Ascending aorta (tissue), 2 donors: ENCODE measurements at places on chromosomes 16 and 17. TPM values are rescaled to one million over a fixed set of nuclear protein-coding genes. Genes with fewer than 3 reads are reported as not detected.

RGS11 gene
- total RNA-seq: 32.6 TPM

TPSD1 gene
- 20.8 TPM for total RNA-seq

ASPA gene
- 0.11 TPM for total RNA-seq

CD7 gene
- 6.7 TPM for total RNA-seq

DUSP3 gene
- total RNA-seq: 70.5 TPM

GRCh38 chr16:1325673-1326371 lies 7.6 kb upstream of the BAIAP3 start:
- peaks cover 59% of the 10 kb centered on the region for H3K36me3 ChIP-seq
- DNase-seq: no peak
- no peak overlapping the region for H3K27ac ChIP-seq
- H3K4me3 ChIP-seq: no peak overlapping the region
- H3K4me1 ChIP-seq: no peaks in the 10 kb centered on the region

DNA sequence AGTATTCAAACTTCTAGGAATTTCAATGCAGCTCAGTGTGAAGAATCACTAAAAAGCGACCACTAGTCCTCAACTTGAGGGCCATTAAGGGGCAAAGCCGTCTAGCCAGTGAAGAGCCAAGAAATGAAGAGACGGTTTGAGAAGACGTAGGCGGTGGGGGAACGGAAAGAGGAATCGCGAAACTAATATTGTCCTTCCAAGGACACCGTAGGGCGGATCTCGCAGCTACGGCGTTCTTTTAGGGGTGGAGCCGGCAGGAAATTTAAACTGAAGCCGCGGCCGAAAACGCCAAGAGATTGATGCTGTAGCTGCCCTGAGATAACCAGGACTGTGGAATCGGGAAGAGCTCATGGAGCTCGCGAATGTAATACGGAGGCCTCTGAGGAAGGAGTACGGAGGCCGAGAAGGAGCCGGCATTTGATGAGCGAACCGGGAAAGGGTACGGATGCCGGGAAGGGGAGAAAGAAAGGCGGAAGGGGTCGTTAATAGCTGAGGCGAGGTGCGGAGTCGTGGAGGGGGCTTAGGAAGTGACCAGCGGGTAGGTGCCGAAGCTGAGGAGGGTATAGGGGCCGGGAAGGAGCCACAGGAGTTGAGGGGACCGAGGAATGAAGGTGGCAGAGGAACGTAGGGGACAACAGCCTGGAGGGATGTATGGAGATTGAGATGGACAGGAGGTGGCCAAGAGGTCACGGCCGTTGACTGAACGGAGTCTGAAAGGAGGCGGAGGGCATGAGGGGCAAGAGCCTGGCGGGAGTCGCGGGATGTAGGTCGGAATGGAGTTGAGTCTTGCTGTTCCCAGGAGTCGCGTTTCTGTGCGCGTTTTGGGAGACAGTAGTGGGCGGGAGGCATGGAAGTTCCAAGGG lies at the start of gene DBF4B:
DBF4B (plus strand) TSS at position 265 of the 863 bp plus-strand sequence; CDS start at position 421, 156 bp downstream.
- peak within 1 kb of the TSS; percentile 64 for H3K27ac ChIP-seq
- H3K4me3 ChIP-seq: peak within 1 kb of the TSS; percentile 92
- H3K4me1 ChIP-seq: peaks cover 8% of the 10 kb centered on the region
- no peaks in the 10 kb centered on the region for H3K27me3 ChIP-seq

GRCh38 chr16:88512728-88513696 lies 57.2 kb upstream of the ZC3H18 start:
- H3K36me3 ChIP-seq: no peaks in the 10 kb centered on the region
- no peaks in the 10 kb centered on the region for H3K4me1 ChIP-seq

- H3K27me3 ChIP-seq: no peaks in the 10 kb centered on the region
- H3K27ac ChIP-seq: no peak overlapping the region
- H3K36me3 ChIP-seq: peaks cover 81% of the 10 kb centered on the region
- H3K4me1 ChIP-seq: no peaks in the 10 kb centered on the region
Measured at GRCh38 chr17:82082456-82082855, 15.6 kb downstream of the FASN start.

GRCh38 chr16:79419148-79419547 lies 181.4 kb downstream of the MAF start:
- no peaks in the 10 kb centered on the region for H3K4me1 ChIP-seq
- no peaks in the 10 kb centered on the region for H3K36me3 ChIP-seq
- no peak for DNase-seq
- no peak overlapping the region for H3K27ac ChIP-seq
- no peak overlapping the region for H3K4me3 ChIP-seq

GRCh38 chr17:45127548-45128300 lies 4.6 kb downstream of the PLCD3 start:
- no peaks in the 10 kb centered on the region for H3K36me3 ChIP-seq
- peak overlapping the region; percentile 39 for H3K4me3 ChIP-seq
- H3K27ac ChIP-seq: peak overlapping the region; percentile 95
- peaks cover 14% of the 10 kb centered on the region for H3K4me1 ChIP-seq

- H3K4me3 ChIP-seq: no peak overlapping the region
- no peak overlapping the region for H3K27ac ChIP-seq
- H3K36me3 ChIP-seq: no peaks in the 10 kb centered on the region
- peaks cover 8% of the 10 kb centered on the region for H3K4me1 ChIP-seq
- peaks cover 18% of the 10 kb centered on the region for H3K27me3 ChIP-seq
Measured at GRCh38 chr16:89167425-89167941, 4.1 kb upstream of the CDH15 start.

GRCh38 chr16:81143921-81144471 lies 47.8 kb upstream of the GCSH start:
- no peak for DNase-seq
- no peaks in the 10 kb centered on the region for H3K36me3 ChIP-seq
- H3K27me3 ChIP-seq: no peaks in the 10 kb centered on the region
- H3K27ac ChIP-seq: no peak overlapping the region
- H3K4me1 ChIP-seq: no peaks in the 10 kb centered on the region

- H3K27me3 ChIP-seq: no peaks in the 10 kb centered on the region
- no peak for DNase-seq
- peak overlapping the region; percentile 100 for H3K4me3 ChIP-seq
- no peaks in the 10 kb centered on the region for H3K4me1 ChIP-seq
- no peaks in the 10 kb centered on the region for H3K36me3 ChIP-seq
Measured at GRCh38 chr17:55420067-55420775, 1.4 kb downstream of the MMD start.

- no peak overlapping the region for H3K27ac ChIP-seq
- H3K36me3 ChIP-seq: no peaks in the 10 kb centered on the region
- H3K27me3 ChIP-seq: no peaks in the 10 kb centered on the region
- H3K4me3 ChIP-seq: no peak overlapping the region
- DNase-seq: no peak
Measured at GRCh38 chr17:52696362-52696761, 537.8 kb upstream of the CA10 start.

DNA sequence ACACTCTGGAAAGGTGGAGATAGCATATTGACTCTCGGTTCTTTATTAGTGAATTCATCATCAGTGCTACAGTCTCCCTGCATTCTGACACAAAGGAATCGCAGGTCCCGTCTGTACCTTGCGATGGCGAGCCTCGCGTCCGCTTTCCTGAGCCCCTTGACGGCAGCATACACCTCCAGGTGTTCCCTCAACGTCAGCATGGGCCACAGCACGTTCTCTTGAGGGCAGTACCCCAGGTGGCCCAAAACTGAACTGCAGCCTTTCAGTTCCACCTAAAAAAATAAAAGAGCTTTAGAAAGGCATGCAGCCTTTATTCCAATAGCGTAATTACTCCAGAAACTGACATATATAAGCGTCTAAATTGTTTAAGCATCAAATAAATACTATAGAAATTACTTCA lies 24.2 kb upstream of the ABCA9 start:
- H3K27ac ChIP-seq: no peak overlapping the region
- no peaks in the 10 kb centered on the region for H3K4me1 ChIP-seq
- H3K27me3 ChIP-seq: no peaks in the 10 kb centered on the region
- DNase-seq: no peak

DNA sequence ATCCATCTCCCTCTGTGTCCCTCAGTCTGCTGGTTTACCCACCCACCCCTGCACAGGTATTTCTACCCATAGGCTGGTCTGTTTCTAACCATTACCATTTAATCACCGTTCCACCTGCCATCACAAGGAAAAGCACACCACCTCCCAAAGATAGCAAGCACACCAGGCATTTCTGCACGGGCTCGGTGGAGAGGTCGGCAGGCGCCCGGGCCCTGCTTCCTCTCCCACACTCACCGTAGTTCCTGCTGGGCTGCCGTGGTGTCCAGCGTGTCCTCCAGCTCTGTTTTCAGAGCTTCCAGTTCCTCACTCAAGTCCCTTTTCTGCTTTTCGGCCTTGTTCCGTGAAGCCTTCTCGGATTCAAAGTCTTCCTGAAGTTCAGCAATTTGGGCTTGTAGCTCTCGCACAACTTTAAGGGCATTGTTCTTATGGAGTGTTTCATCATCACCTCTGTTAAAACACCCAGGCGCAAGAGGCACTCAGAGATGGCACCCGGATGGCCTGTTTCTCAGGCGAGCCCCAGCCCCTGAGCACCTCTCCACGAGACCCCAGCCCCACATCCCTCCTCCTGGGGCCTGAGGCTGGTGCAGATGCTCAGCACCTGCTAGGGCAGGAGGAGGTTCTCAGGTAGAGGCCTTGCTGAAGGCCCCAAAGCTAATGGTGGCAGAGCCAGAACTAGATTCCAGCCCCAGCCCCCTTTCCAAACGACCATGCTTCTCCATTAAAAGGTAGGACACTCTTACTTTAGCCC lies 69.0 kb downstream of the NDEL1 start:
- no peak overlapping the region for H3K4me3 ChIP-seq
- peaks cover 96% of the 10 kb centered on the region for H3K36me3 ChIP-seq
- no peak for DNase-seq
- no peaks in the 10 kb centered on the region for H3K27me3 ChIP-seq

- DNase-seq: no peak
- H3K4me1 ChIP-seq: no peaks in the 10 kb centered on the region
- no peaks in the 10 kb centered on the region for H3K27me3 ChIP-seq
- H3K36me3 ChIP-seq: peaks cover 96% of the 10 kb centered on the region
- H3K27ac ChIP-seq: no peak overlapping the region
Measured at GRCh38 chr17:78079253-78079652, 49.3 kb downstream of the TMC6 start.

DNA sequence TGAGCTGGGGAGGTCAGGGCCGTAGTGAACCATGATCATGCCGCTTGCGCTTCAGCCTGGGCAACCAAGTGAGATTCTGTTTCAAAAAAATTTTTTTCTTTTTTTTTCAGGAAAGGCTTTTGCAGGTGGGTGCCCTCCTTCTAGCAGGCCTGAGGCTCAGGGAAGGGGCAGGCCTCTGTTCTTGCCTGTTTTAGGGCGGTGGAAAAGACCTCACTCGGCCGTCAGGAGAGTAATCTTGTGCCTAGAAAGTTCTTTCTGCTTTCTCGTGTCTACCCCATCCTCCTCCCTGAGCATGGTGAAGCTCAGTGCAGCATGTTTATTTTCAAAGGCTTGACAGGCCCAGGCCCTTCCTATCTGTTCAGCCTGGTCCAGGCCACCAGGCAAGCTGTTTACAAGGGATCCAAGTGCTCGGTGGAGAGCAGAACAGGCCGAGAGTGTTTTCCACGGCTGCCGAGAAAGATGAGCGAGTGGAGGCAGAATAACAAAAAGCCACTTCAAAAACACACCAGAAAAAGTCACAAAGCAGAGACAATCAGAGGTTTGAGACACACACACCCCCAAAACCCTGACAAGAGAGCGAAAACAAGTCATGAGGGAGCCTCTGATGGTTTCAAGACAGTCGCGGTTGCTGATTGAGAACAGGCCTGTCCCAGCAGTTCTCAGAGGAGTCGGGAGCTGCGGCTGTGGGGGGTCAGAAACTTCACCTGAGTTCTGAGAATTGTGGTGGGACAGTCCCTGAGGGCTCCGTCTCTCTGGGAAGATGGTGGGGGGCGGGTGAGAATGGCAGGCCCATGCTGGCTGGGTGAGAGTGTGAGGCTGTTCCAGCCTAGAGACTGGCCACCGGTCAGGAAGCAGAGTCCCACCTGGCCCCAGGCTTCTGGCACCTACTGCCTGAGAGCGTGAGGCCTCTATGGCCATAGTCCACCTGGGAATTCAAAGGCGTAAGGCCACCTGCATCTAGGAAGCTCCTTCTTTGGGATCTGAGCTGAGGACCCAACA lies 37.5 kb upstream of the CCR7 start:
- no peak overlapping the region for H3K27ac ChIP-seq
- no peak for DNase-seq
- H3K27me3 ChIP-seq: no peaks in the 10 kb centered on the region
- H3K4me1 ChIP-seq: peaks cover 4% of the 10 kb centered on the region
- H3K36me3 ChIP-seq: no peaks in the 10 kb centered on the region

GRCh38 chr17:76013377-76013932 lies 12.8 kb downstream of the CDK3 start:
- no peaks in the 10 kb centered on the region for H3K36me3 ChIP-seq
- no peaks in the 10 kb centered on the region for H3K27me3 ChIP-seq
- H3K27ac ChIP-seq: no peak overlapping the region
- no peaks in the 10 kb centered on the region for H3K4me1 ChIP-seq

- H3K4me3 ChIP-seq: no peak overlapping the region
- peaks cover 4% of the 10 kb centered on the region for H3K4me1 ChIP-seq
- no peaks in the 10 kb centered on the region for H3K27me3 ChIP-seq
- DNase-seq: no peak
Measured at GRCh38 chr17:16889088-16889465, 82.8 kb downstream of the TNFRSF13B start.

DNA sequence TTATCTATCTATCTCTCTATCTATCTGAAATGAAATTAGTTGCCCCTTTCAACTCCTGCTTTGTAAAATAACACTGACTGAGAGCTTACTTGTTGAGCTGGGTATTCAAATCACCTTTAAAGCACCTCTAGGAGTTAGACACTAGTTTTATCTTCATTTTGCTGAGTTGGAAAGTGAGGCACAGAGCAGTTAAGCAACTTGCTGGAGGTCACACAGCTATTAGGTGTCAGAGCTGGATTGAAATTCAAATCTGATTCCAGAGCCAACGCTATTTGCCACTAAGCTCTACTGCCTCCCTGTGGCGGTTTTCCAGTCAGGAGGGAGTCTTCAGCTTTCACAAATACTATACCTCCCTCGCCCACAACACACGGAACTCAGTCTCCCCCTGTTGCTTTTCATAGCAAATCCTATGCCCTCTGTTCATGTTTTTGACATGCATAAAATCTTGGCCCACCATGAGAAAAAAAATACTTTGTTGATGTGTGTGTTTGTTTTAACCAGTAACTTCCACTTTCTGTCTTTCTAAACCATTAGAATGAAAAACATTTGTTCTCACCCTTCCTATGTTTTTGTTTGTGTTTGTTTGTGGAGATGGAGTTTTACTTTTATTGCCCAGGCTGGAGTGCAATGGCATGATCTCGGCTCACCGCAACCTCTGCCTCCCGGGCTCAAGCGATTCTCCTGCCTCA lies 74.8 kb upstream of the SMURF2 start:
- no peak overlapping the region for H3K27ac ChIP-seq
- no peaks in the 10 kb centered on the region for H3K36me3 ChIP-seq
- H3K27me3 ChIP-seq: no peaks in the 10 kb centered on the region
- peaks cover 20% of the 10 kb centered on the region for H3K4me1 ChIP-seq
- DNase-seq: no peak
